Fibroblast of upper back skin (primary cell): ENCODE measurements at places on chromosomes 2 and 18.

DNA sequence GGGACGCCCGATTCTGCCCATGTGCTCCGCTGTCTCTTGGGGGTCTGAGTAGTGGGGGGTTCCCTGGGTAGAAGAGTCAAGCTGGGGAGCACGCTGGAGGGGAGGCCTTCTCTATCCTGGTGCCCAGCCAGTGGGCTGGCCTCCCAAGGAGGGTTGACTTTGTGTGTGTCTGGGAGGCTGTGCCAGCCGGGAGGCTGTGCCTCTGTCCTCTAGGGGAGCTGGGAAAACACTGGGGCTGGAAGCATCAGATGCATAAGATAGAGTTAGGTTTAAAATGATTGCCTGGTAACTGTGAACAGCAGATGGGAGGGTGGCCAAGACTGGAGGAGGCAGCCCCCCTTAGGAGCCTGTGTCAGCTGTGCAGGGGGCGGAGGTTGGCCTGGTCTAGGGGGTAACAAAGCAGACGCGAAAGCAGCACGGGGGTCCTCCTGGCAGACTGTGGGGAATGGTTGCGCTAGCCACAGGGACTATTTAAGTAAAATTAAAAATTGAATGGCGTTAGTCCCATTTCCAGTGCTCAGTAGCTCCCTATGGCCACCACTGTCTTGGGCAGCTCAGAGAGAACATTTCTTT, 1.3 kb downstream of the ING5 start:
- no peak for DNase-seq

DNA sequence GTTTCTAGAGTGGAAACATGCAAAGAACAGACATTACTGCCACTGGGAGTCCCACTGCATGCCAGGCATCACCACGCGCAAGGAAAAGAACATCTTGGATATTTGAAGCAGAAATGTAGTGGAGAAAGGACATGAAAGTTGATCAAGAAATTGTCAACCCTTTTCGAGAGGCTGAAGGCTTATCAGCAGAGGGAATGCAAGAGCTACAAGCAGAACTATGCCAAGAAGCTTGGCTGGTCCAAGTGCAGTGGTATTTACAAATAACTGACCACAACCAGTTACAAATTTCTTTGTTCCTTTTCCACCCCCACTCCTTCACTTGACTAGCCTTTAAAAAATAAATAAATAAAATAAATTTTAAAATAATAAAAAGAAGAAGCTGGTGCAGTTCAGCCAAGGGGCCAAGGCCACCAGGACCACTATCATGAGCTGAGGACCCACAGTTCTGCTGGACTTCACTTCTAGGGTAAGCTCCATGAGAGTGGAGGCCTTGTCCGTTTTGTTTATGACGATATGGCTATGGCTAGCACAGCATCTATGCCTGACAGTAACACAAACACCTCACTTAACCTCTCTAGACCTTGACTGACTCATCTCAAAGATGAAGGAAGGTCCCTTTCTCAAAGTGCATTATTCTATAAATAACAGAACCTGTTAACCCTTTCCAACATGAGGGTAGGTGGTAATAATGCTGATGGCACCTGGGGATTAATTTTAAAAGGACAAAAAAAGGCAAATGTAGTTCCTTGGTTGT, 20.9 kb downstream of the MARCHF4 start:
- DNase-seq, result no peak

- peak; percentile 51 for DNase-seq
Measured at GRCh38 chr2:205811387-205811786, 129.1 kb downstream of the NRP2 start.

GRCh38 chr2:186820303-186820702, 28.7 kb downstream of the ZSWIM2 start:
- DNase-seq, result no peak

DNA sequence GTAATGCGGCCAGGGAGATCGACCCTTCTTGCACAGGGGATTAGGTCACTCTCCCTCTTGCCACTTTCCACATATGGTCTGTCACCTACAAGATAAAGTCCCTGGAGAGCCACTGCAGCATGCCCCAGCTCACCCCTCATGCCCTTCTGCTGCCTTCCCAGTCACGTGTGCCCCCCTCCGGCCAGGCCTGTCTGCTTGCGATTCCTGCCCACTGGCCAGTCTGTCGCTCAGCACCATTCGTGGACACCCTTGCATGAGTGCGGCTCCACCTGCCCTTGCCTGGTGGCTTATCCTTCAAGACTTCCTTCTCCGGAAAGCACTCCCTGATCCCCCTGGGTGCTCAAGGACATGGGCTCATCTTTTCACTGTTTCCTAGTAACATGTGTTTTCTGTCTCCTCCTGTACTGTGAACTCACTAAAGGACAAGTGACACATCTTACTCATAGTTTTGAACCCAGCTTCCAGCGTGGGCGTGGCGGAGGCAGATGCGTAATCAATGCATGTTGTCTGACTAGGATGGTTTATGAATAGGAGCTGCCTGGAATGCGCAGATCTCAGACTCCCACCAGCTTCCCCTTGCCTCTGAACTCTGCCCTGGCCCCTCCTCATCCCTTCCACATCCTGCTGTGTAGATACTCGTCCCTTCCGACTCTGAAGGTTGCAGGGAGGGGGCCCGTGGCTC, 7.8 kb upstream of the NT5DC4 start:
- DNase-seq, result no peak

DNA sequence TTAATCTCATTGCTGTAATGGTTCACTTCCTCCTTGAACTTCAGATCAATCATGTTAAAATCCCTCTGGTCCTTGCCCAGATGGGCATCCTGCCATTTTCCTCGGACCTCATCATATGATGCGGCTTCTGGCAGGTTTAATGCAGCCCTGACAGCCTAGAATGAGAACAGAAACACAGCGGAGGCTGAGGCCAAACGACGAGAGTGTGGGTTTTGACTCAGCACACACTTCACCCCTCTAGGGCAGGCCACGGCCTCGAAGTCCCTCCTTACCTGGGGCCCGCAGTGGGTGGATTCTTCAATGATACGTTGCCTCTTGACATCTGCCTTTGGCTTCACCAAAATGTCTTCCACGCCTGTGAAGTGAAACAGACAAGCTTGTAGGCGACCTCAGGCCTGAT, 56.8 kb downstream of the POLR1A start:
- DNase-seq, result no peak

DNA sequence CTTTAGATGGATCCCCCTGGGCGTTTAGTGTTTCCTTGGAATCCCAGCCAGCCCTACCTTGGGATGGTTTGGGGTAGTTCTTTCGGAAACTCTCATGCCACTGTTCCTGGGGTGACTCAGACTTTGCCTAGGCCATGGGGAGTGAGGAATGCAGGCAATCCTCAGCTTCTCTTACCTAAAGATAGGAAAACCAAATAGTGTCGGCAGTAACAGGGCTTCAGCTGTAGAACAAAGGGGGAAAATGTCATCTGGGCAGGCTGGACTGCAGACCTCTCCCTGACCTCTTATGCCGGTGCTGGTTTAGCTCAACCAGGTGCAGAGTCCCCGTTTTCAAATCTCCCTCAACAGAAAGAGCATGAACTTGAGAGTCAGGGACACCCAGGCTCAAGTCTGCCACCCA, 252.1 kb downstream of the TSN start:
- no peak for DNase-seq

DNA sequence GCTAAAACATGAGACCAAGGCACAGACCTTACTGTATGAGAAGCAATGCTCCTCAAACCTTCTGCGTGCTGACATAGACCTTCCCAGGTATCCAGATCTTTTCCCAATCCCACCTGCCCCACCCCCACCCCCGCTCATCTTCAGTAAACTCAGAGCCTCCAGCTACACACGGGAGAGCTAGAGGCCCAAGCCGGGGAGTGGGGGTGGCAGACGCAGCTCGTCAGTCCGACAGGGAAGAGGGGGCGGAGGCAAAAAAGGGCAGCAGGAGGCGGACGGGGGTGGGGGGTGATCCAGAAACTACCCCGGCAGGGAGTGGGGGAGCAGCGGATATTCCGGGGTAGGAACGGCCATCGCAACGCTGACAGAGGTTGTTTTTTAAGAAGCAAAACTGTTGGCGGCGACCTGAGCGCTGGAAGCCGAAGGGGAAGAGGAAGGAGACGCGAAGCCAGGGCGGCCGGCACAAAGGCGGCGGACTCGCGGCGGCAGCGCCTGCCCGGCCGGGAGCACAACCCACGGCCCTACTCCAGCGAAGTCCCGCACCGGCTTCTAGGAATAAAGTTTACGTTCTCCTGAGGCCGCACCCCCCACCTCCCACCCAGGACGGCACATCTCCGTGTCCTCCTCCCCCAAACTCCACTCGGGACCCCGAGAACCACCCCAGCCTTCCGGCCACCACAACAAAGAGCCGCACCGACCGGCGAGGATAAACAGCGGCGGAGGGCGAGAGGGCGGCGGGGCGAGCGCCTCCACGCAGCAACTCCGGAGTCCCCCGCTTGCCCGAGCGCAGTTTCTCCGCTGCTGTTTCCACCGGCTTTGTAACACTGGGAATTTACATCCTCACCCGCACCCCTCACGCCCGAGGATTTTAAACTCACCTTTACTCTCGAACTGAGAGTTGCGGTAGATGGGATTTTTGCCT, 722 bp downstream of the BAZ2B start:
- DNase-seq, result peak; percentile 95

DNA sequence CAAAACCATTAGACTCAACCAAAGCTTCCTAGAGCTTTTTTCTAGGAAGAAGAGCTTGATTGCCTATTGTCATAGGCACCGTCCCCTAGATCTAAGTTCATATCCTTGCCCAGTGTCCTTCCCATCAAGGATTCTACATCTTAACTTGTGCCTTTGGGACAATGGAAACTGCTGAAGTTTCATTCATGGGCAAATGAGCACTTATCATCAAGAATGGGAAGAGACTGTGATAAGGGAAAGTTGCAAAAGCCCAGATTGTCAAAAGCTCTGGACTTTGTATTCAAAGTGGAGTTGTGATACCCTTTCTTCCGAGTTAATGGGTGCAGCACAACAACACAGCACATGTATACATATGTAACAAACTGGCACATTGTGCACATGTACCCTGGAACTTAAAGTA, 503.0 kb upstream of the KLHL29 start:
- DNase-seq, result no peak

GRCh38 chr2:61368687-61369665, 101.9 kb downstream of the USP34 start:
- DNase-seq, result no peak

DNA sequence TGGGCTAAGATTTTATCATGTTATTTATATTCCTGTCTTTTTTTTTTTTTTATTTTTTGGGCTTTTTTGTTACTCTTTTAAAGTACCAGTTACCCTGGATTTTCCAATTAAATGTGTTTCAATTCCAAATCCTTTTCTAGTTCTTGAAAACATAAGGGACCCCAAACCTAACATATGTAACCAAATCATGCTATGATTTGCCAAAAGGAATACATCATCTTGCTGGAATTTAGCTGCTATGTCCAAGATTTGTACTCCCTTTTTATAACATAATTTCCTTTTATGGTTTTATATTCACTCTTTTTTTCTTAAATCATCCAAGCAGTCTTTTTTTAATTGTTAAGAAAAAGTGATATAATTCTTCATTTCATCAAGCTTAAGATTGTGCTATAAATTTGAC, 60.9 kb upstream of the DSEL start:
- DNase-seq, result peak; percentile 58

DNA sequence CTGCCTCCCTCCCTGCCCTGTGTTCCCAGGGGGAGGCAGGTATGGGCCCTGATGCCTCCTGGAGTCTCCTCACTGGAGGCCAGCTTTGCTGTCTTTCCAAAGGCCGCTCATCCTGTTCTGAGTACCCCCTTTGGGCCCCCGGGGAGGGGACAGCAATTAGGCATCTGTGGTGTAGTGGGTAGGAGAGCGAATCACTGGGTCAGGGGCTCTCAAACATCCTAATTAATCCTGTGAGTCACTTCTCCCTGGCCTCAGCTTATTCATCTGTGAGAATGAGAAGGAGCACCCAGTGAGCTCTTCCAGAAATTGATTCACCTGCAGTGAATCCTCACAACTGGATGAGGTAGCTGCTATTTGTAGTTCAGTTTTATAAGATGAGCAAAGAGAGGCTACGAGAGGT, 16.4 kb downstream of the TET3 start:
- no peak for DNase-seq

DNA sequence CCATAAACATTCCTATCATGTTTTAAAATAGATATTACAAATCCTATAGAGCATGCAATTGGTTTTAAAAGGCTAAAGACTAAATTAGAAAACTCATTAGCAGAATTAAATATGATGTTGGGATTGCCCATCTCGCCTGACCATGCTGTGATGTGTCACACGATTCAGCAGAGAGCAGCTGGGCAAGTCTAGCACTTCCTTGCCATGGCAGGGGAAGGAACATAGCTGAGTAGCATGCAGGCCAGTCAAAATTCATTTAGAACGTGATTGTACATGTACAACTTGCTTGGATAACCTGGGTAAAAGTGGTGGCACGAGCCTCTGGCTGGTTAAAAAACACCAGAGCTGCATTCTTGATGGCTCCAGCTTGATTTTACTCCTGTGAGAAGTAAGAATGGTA, 81.3 kb downstream of the SCN3A start:
- DNase-seq, result no peak

GRCh38 chr2:42314892-42315468, 46.0 kb downstream of the COX7A2L start:
- DNase-seq, result peak; percentile 93

DNA sequence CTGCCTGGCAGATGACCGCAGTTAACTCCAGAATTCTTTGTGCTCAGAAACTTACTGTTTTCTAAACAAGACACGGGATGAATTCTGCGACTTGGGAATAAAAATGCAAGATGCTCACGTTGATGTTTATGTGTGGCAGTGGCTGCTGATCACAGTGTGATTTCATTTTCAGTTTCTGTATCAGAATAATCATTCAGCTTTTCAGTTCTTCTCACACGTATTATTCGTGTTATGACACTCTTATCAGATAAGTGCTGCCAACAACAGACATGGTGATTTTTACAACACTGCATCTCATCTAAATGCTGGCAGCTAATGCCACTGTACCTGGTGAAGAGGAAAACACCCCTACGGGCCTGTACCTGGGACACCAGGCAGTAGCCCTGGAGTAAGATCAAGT, 272.9 kb upstream of the REV1 start:
- DNase-seq, result no peak

GRCh38 chr2:238027591-238028415, 33.0 kb upstream of the SCLY start:
- DNase-seq, result no peak
